ENCODE measurements at places on chromosomes 5 and 9.

GRCh38 chr9:19470981-19471650 is 62.3 kb downstream of the ACER2 start:
- no peak for DNase-seq

DNA sequence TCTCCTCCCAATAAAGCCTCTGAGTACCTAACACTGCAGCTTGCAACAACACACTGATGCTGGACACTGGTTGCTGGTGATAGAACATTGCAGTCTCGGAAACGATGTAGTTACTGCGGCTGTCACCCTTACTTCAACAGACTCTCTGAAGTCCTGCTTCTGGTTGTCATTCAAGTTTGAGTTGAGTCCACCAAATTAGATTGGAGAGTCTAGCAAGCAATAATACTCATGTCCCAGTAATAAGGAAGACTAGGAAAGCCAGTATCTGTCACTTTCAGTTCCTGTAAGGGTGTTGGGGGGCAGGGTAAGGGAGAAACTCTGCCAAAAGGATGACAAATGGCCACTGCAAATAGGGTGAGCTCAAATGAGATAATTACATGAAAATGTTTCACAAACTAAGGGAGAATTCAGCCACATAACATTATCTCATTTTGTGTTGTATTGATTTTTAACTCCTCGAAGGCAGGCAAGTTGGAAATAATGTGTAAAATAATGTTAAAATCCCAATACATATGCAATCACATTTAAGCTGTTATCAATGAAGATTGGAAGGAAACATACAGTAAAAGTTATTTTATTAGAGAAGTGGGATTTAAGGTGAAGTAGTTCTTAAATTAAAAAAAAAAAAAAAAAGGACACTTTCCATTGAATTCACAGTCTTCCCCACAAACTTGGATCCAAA is 849 bp upstream of the IFT74 start:
- no peak for DNase-seq

GRCh38 chr5:111043712-111044506 is 27.6 kb upstream of the TSLP start:
- DNase-seq, result no peak

DNA sequence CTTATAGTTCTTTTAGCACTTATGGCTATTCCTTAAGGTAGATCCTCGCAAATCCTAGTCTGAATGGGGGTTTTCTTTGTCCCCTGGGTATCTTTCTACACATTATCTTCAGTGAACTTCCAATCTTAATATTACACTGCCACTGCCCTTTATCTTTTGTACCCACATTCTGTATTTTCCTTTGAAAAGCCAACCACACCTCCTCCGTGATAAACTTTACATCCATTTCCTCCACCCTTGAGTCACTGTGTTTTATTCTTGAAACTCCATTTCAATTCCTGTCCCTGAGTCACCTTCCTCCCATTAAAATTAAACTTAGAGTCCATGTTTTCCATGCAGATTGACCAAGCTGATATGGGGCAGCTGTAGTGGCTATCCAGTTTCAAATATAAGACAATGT is 43.2 kb upstream of the RICTOR start:
- DNase-seq, result no peak

GRCh38 chr5:62650197-62650596 is 71.6 kb downstream of the LRRC70 start:
- no peak for DNase-seq

DNA sequence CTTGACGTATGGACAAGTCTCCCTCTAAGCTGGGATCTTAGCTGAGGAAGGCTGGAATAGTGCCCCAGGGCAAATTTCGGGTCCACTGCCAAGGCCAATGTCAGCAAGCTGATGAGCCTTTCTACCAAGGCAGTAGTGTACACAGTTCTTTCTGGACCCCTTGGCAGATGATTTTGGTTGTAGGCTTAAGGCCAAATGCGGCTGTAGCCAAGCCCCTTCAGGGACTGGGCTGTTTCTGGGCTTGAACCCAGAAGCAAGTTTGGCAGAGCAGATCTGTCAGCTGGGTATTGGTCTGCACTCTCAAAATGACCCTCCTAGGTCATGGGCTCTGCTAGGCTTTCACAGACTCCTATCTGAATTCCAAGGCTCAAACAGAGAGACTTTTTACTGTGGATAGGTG is 121.6 kb downstream of the ADAMTSL1 start:
- no peak for DNase-seq

GRCh38 chr5:616484-617039 is 4.4 kb downstream of the CEP72 start:
- no peak for DNase-seq

DNA sequence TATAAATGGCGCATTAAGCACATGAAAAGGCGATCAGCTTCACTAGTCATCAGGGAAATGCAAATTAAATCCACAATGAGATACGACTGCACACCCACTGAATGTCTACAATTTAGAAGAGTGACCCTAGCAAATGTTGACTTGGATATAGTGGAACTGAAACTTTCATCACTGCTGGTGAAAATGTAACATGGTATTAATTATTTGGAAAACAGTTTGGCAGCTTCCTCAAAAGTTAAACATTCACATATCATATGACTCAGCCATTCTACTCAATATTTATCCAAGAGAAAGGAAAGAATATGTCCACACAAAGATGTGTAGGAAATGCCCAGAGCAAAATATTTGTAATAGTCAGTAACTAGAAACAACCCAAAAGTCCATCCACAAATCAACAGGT is 146.5 kb downstream of the LPAR1 start:
- no peak for DNase-seq

DNA sequence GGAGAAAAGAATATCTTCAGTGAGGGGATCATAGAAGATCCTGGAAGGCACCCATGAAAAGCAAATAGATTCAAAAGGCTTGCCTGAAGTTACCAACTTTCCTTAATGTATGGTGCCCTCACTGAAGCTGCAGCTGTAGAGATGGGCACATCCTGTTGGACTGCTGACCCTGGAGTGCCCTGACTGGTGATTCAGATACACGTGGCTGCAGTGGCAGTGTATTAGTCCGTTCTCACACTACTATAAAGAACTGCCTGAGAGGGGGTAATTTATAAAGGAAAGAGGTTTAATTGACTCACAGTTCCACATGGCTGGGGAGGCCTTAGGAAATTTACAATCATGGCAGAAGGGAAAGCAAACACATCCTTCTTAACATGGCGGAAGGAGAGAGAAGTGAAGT is 80.3 kb downstream of the OSMR start:
- no peak for DNase-seq

DNA sequence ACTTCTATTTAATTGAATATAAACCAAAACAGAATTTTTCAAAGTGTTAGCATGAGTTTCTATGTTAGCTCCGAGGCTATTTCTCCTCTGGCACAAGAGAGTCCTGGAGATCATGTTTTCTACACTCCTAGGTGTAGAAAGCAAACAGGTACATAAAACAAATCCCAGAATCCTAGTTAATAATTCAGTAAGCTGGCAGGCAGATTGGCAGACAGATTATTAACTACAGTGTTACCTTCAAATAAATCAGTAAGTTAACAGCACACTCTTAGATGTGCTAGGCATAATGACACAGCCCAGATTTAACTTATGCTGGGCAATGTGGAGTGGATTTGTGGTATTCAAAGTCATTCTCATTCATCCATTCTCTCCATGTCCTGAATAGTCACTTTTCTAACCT is 282.8 kb upstream of the RPS23 start:
- no peak for DNase-seq

- no peak for DNase-seq
Measured at GRCh38 chr5:135711911-135712310, 122.6 kb upstream of the SLC25A48 start.

DNA sequence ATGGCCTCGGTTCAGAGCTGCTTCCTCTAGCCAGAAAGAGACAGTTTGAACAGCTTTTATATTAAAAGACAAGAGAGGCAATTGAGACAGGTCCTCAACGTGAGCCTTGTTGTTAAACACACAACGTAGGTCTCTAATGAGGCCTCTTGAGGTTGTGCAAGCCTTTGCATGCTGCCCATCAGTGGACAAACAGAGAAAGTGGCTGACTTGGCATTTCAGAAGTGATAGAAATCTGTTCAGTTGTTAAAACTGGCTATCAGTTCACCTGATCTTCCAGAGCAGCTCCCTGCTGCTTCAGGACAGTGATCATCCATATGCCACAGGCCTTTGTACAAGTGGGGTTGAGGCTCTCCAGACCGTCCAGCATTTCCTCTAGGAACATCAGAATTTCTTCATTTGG is 58.8 kb downstream of the MROH2B start:
- DNase-seq, result no peak

- no peak for DNase-seq
Measured at GRCh38 chr5:58497921-58498320, 6.7 kb downstream of the GAPT start.

DNA sequence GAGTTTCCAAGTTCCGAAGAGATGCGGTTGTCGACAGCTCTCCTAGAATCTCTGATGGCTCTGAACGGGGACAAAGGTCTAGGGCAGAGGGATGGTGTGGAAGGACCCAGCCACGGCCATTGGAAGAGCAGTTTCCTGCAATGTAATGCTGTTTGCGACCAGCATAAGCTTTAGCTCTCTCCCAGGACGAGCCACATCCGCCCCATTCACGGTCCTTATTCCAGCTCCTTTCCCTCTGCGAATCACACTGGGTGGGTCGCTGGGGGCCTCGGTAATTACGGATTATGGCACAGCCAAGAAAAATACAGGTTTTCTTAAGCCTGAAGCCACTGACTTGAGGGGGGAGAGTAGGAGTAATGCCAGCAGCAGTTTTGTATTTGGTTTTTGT is 22.7 kb downstream of the ANXA2R start:
- no peak for DNase-seq

DNA sequence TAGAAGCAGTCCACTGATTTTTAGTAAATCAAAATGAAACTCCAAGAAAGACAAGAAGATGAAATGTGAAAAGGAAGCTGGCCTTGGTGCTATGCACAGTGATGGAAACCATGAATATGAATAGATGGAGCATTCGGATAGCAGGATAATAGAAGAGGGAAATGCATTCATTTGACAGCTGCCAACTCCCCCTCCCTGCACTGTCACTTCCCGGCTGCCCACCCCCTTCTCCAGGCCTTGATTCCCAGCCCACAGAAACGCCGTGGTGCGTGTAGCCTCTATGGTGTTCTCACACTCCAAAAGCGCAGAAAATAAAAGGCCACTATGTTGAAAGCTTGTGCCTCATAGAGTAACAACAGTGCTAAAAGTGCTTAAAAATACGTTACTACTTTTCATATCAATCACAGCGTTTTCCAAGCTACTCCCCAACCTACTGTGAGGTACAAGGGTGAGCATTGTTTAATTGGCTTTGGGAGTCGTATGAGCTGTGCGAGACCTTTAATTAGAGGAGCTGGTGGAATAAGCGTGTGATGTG is 26.1 kb upstream of the IFNK start:
- no peak for DNase-seq

DNA sequence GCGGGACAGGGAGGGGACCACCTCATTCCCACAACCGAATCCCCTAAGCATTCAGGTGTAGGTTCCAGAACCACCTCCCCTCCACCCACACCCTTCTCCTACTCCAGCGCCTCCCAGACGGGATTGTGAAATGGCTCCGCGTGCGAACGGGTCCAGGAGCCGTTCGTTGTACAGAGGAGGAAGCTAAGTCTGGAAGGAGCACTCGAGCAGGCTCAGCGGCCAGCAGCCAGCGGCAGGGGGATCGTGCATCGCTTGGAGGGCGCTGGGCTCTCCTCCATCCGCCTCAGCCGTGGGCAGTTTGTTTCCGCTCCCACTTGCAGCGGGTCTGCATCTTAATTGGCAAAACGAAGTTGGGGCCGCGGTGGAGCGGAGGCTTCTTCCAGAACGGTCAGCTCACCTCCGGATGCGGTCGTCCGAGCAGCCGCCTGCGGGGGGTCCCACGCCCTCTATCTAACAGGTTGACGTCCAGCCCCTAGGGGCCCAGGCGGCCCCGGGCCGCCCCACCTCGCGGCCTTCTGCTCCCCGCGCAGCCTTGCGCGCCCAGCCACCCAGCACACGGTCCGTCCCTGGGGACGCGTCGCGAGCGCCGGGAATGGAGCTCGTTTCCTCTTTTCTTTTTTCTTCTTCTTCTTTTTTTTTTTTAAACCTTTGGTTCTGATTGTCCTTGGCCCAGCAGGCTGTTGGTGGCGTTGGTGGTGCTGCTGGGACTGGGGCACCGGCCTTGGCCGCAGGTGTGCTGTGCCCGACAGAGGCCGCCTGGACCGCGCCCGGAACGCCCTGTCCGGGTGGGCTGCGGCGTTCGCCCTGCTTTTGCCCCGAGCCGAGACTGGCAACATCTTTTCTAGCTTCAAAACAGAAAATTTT is 3.9 kb upstream of the BARX1 start:
- DNase-seq, result no peak

GRCh38 chr9:8096091-8096490 is 296.5 kb upstream of the DMAC1 start:
- no peak for DNase-seq

DNA sequence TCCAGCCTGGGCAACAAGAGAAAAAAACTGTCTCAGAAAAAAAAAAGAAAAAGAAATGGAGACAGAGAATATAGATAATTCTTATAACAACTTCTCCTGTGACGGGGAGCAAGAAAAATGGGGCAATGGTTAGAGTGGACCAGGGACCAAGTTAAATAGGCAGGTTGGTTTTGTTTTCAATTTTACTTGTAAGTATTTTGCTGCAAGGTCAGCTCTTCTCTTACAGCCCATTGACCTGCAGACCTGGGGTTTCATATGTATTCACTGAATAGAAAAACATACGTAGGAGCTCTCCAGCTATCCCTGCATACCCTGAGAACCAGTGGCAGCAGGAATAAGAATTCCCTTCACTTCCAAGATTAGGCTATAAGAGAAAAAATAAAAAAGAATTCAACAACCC is 29.2 kb upstream of the IL13 start:
- no peak for DNase-seq

DNA sequence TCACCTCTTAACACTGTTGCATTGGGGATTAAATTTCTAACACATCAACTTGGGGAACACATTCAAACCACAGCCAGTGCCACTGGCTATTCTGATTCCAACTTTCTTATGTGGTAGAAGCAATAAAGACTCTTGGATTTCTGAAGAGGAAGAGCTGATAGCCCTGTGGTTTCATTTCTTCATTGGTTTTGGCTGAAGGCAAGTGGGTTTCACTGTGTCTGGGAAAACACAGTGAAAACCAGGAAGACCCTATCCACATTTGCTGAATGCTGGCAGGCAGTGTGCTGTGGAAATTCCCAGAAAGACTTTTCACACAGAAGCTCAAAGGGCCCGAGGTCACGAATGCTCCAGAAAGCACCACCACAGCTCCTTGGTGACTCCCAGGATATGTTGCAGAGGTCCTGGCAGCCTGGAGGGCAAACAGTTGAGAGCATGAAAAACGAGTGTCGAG is 67.1 kb downstream of the DAPK1 start:
- no peak for DNase-seq

DNA sequence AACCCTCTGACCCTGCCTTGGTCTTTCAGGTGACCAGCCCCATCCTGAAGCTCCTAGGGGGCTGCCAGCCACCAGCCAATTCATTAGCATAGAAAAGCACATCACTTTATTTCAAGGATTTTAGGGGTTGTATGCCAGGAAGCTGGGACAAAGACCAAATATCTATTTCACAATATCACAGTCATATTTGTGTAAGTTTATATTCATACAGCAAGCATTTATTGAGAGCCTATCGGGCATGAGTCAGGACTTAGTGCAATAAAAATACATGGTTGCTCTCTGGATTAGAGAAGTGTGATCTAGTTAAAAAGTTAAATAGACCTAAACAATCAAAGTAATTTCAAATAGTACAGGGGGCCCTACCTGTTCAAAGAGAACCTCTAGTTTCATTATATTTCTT is 113.8 kb downstream of the ERCC6L2 start:
- DNase-seq, result no peak
